ENCODE measurements at places on chromosomes 5 and 9.

DNA sequence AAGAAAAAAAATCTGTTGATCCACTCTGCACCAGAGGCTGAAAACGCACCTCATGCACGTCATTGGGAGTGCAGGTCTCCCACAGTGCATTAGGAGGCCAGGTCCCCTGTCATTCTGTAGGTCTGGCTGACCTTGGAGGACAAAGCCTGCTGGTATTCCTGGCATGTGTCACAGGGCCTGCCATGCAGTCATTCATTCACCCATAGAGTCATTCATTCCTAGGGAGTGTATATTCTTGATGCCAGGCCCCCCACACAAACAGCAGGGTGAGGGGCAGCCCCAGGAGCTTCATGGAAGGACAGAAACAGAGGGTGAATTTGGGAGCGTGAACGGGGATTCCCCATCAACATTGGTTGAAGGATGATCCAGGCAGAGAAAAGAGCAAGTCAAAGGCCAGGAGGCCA, 2.2 kb downstream of the GBGT1 start:
- DNase-seq: no peak

- no peak for DNase-seq
Measured at GRCh38 chr9:93955111-93955980, at the start of gene BARX1. Gene BARX1, minus strand, starts transcription at chr9:93955355. Its CDS starts 209 bp downstream, at chr9:93955146.

DNA sequence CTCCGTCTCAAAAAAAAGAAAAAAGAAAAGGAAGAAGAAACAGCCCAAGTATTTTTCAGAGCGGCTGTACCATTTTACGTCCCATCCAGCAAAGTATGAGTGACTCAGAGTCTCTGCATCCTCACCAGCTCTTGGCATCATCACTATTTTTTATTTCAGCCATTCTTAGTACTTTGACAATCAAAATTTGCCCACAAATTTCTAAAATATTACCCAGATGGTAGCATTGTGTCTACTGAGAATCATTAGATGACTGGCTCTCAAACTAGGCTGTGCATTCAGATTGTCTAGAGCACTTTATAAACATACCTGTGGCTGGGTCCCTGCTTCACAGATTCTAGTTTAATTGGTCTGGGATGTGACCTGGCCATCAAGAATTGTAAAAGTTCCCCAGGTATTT, 21.6 kb upstream of the MELK start:
- no peak for DNase-seq

DNA sequence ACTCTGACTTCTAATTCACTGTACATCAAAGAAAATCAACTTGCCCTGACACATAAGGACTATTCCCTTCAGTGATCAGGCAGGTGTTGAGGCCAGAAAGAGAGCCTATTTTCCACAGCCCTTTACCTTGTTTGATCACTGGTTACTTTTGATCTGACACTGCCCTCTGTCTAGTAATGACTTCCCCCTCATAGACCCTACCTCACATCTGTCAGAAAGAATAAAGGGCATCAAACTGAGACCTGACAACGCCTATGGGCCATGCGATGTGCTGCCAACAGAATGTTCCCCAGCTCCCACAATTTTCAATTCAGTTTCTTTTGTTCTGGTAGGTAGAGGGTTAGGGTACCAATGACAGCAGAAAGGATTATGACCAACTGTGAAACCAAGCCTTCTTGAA, 47.7 kb downstream of the FBXL17 start:
- DNase-seq: no peak

GRCh38 chr5:61162832-61163567, 732 bp upstream of the SMIM15 start:
- no peak for DNase-seq

DNA sequence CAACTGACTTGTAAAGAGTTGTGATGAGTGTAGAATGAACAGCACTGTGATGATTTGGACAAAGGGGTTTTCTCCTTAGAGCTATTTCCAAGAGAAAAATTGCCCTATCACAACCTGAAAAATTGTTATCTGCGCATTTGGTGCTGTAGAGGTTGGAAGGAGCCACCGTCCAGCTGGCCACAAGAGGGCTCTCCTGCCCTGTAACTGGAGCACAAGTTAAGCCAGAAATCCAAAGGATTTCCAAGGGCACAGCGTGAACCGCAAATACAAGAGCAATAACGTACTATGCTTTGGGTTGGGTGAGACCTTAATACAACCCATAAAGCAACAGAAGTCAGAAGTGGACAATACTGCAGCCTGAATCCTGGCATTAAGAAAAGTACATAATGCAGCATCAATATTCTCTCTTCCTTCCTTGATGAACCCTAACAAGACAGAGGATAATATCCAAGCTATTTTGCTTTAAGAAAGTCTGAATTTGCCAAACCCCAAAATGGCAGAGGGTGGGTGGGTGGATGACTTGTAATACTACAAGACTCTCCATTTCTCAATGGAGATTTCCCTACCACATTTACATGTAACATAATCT, 56.8 kb upstream of the SMIM32 start:
- peak; percentile 57 for DNase-seq

GRCh38 chr9:103471241-103471640, 476.1 kb downstream of the CYLC2 start:
- peak; percentile 6 for DNase-seq

DNA sequence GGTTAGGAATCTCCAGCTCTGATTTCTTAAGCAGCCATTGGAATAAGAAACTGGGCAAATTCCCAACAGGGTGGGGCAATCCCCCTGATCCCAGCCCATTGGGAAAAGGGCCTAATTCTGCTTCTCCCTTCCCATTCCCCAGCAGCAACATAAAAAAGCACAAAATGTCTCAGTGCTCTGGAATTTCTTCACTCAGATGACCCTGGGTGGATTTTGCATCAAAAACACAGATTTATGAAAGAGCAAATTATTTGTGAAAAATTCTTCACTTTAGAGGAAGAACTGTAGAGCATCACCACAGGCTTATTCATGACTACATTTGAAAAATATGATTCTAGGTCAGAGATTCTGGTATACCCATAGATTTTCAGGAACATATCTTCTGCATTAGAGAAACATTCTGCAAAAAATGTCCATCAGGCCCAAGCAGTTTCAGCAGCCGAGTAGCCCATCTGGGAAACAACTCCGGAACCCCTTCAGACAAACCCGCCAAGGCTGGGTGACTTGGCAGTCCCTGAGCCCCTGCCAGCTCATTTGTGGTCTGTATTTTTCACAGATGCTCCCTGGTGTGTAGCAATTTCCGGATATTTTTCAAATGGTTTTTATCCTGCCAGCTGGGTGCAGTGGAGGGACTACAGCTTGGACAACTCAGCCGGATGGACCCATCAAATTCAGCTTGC, 102.1 kb upstream of the RANBP3L start:
- peak; percentile 94 for DNase-seq

DNA sequence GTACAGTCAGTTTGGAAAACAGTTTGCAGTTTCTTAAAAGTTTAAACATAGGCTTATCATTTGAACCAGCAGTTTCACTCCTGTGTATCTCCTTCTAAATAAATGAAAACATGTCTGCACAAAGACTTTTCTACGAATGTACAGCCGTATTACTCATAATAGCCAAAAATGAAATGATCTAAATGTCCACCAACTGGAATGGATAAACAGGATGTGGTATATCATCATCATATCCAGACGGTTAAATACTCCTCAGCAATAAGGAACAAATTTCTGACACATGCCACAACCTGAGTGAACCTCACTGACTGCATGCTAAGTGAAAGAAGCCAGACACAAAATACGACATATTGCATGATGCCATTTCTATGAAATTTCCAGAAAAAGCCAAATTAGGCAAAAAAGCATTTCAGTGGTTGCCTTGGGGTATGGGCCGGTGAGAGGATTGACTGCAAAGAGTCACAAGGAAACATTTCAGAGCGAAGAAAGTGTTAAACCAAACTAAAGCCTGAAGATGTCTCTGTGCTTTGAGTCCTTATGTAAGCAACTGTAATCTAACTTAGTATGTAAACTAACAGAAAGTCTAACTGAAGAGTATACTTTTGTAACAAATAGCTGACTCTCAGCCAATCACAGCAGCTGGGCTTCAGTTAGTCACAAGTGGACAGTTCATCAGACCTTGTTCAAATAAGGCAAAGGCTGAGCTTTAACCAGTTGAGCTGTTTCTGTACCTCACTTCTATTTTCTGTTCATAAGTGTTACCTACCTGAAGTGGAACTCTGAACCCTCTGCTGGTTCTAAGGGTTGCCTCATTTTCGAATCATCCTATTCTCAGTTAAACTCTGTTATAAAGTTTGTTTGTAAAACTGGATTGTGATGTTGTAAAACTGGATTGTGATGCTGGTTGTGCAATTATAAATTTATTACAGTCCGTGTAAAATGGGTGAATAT, 65.2 kb downstream of the TRIO start:
- DNase-seq: peak; percentile 54

- DNase-seq: no peak
Measured at GRCh38 chr9:86983249-86983619, 35.9 kb upstream of the GAS1 start.

DNA sequence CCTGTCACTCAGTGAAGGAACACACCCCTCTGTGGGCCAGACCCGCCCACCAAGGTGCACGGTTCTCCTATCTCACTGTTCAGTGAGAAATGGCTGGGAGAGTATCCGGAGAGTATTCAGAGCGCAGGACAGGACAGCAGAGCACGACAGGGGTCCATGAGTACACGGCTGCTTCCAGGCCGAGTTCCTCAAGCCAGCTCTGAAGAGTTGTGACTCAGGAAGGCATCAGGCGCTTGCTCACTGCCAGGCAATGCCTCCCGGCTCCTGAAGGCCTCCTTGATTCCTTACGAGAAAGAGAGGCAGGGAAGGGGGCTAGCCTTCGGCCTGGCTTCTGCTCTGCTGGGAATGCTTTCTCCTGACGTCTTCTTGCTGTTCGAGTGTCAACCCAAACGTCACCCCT, 132.1 kb upstream of the PPP1R26 start:
- DNase-seq: no peak

- no peak for DNase-seq
Measured at GRCh38 chr5:121271546-121271945, 580.1 kb upstream of the FTMT start.

DNA sequence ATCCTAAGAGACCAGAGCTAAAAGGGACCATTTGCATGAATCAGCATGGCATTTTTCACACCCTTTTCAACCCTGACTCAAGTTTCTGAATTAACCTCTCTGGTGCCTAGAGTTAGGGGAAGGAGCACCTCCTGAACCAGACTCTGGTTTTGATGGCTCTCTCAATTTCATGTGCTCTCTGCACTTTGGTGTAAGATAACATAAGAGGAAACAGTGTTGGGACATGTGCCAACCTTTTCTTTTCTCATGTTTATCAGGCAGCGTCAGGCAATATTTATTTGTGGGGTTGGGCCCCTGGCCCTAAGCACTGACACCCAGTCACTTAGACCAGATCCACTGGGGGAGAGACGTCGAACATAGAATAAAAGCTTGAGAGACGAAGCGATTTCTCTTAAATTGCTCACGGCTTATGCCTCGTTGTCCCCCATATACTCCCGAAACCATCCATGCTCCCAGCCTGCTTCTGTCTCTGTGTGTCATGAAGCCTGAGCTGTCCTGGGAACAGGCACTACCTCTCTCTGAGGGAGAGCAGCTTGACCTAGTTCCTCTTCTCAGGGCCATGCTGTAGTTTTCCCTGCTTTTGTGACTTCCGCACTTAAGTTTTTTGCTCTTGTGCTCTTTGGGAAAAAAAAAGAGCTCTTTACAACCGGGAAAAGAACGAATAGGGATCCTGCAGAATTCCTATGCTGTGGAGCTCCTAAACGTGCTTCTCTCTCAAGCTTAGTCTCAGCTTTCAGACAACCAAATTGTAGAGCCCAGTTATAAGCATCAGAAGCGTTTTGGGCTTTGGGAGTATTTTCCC, 195.7 kb downstream of the NR3C1 start:
- DNase-seq: no peak
